ENCODE measurements at places on chromosomes 5 and 9.

DNA sequence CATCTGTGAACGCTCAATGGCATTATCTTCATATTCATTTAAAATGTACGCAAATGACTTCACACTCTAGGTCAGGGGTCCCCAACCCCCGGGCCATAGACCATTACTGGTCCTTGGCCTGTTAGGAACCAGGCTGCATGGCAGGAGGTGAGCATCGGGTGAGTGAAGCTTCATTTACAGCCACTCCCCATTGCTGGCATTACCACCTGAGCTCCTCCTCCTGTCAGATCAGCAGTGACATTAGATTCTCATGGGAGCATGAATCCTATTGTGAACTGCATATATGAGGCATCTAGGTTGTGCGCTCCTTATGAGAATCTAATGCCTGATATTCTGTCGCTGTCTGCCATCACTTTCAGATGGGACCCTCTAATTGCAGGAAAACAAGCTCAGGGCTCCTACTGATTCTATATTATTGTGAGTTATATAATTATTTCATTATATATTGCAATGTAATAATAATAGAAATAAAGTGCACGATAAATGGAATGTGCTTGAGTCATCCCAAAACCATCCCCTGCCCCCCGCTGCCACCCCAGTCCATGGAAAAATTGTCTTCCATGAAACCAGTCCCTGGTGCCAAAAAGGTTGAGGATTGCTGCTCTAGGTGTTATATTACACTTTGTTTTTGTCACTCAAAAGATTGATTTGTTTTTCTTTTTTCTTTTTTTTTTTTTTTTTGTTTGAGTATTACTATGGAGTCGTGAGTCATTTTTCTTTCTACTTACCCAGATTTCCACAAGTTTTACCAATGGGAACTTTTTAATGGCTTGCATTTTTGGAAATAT lies 127.2 kb downstream of the DOCK8 start:
- no peak for DNase-seq

DNA sequence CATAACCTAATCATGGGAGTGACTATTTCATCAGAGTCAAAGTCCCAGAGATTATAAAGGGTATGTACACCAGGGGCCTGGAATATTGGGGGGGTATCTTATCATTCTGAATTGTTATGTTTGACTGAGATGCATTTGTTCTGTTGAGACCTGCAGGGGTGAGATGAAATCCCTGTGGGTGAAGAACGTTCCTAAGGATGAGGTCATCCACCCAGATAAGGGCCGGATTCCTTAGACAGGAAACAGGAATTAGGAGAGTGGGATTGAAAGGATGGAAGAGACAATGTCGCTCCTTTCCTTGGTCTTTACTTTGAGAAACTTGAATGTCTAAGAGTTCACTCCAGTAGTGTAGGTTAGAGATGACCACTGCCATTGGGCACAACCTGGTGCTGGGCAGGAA lies 54.7 kb downstream of the GAS1 start:
- DNase-seq = no peak

DNA sequence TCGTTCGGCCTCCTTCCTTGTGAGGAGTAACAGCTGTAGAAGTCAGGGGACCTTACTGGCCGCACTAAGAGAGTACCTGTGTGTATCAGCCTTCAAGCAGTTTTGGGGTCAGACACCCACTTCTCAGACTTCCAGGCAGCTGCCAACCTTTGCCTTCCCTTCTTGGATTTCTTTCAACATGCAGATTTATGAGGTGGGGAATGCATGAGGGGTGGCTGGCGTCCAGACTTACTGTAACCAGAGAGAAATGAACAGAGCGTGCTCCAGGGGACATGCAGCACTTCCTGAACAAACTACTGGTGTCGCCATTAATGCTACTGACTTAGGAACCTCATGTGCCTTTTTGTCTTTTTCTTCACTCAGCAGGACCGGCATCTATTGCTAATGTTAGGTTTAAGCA lies 46.7 kb downstream of the INSYN2B start:
- DNase-seq = no peak

GRCh38 chr9:26937816-26938371 lies 9.1 kb downstream of the PLAA start:
- no peak for DNase-seq

DNA sequence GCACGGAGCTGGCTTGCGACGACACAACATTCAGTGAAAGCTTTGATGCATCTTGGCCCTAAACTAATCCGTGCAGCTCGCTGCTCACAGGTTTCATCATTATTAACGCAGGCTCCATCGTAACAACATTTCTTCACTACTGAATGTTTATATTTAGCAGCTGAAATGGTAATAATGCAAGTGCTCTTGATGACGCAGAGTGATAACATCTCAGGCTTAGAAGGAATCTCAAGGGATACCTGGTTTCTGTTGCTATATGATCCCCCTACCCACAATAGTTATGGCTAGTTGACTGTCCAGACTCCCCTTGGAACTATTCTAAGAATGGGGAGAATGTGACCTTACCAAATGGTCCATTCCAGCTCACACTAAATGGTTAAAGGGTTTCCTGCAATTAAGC lies 36.2 kb downstream of the C5 start:
- no peak for DNase-seq
